ENCODE measurements at places on chromosomes 16 and 17.
A peak's percentile ranks its signal among the peaks of the same experiment; 100 is the strongest.

GRCh38 chr17:75046407-75047289 is at the start of the genes ATP5PD and KCTD2:
Gene ATP5PD (minus strand): TSS chr17:75046969. CDS start chr17:75042650, 4,319 bp downstream.
Gene KCTD2 (plus strand): TSS chr17:75047225. CDS start chr17:75047251, 26 bp downstream.
- peak; percentile 97 for DNase-seq

DNA sequence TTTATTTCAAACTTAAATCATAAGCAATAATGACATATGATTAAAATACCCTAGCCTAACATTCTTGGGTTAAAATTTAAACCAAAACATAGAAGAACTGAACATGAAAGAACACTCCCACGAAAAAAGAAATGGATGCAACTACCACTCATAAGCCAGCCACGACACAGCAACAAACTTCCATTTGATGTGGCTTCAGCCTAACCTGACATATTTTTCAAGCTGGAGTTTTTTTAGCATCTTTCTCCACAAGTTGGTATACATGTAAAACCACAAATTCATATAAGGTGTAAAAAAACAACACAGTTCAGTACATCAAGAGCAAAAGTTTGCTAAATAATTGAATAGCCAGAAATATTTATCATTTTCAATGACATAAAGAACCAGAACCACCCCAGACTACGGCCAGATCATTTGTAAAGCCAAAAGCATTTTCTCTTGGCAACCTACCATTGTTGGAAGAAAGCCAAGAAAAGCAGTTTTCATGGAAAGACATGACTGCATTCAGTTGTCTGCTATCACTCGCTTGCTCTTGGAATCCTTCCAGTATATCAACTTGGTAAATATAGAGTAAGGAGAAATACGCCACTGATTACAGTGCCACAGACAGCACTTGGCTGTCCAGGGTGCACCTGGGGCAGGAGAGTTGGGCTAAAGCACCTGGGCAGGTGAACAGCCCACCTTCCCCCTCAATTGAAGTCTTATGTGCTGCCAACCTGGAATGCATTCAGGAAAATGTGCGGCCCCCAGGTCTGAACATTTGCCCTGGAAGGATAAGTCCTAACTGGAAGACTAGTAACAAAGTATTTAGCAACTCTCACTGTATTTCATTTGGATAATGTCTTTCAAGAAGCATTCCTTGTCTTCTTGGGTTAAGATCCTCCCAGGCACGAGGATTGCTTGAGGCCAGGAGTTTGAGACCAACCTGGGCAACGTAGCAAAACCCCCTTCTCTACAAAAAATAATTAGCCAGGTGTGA is 60.5 kb downstream of the CREBBP start:
- peak; percentile 27 for DNase-seq

- no peak for DNase-seq
These were observed 118.3 kb downstream of the CMIP start for GRCh38 chr16:81562926-81563325.

GRCh38 chr17:40532520-40533253 is 31.3 kb upstream of the TNS4 start:
- DNase-seq = no peak

DNA sequence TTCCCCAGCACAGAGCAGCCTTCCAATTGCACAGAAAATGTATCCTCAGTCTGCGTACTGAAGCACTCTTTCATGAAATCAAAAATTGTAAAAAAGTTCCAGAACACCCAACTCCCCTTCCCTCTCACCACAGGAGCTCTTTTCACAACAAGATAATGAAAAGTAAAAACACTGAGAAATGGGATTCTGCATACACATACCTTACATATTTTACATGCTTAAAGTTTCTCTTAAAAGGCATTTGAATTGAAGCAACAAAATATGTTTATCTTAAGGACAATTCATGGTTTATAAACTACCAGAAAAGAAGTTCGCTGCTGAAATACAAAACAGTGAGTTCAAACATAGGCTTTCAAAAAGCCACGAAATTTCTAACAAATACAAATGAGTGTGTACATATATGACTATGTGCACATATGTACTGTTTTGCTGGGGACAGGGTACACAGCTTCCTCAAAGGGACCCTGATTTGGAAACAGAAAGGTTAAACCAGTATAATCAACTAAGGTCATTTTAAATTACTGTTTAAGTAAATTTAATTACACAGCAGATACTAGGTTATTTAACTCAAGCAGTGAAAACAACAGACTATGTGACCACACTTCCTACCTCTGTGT is 33.8 kb downstream of the COG1 start:
- no peak for DNase-seq

DNA sequence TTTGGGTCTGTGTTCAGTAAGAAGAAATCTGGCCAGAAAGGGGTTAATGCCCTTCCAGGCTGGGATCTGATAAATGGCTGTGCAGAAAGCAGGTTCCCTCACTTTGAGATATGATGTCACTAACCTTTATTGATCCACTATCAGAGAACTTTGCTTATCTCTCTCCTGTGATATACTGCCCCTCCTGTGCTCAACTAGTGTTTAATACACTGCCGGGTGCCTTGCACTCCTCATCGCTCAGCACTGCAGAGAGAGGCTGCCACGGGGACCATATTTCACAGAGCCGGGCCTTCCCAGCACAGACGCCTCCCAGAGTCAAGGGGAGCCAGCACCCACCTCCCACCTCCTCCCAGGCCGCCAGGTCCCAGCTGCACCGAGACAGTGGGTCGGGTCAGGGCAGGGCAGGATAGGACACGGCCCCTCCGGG is 20.2 kb downstream of the ZFHX3 start:
- no peak for DNase-seq

- DNase-seq = no peak
These were observed 33.5 kb downstream of the GRIN2C start for GRCh38 chr17:74825952-74826719.

Measured in HCT116 (cell line).